ENCODE measurements at places on chromosomes 5 and 9. TPM values are rescaled to one million over a fixed set of nuclear protein-coding genes. Genes with fewer than 3 reads are reported as not detected.
A peak's percentile ranks its signal among the peaks of the same experiment; 100 is the strongest.

- no peak for DNase-seq
Measured at GRCh38 chr5:120298981-120299380, 165.1 kb upstream of the PRR16 start.

DNA sequence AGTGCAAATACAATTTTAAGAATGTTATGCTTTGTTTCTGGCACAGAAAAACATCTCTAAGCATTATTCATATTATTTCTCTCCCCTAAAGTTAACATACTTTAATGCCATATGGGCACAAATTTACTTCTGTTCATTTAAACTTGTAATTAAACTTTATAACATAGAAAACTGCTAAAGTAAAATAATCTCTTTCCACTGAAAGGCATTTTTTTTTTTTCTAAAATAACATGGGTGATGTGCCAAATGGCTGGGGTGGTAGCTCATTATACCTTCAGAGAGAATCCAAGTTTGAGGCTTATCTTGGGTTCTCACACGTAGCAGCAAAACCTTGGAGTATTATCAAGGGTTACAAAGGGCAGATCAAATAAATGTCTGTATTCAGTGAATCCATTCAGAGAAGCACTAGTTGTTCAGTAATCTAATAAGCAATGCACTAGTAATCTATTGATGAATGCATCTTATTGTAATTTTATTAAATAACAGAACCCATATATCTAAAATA, 257.6 kb upstream of the POU5F2 start:
- no peak for DNase-seq

DNA sequence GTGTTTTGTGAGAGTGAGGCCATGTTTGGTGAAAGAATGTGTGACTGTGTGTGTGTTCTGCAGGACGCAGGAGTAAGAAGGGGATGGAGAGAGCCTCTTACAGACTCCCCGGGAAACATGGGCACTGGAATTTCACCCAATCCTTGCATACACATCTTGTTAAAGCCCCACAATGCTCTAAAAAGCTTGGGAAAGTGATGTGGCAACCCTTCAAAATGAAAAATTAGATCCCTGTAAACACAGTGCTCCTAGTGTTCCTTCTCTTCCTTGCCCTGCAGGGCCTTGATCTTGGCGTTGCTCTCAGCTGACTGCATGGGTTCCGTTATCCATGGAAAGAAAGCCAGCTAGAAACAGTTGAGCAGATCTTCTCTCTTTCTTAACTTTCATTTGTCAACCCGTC, 701.7 kb downstream of the SEMA5A start:
- no peak for DNase-seq

DNA sequence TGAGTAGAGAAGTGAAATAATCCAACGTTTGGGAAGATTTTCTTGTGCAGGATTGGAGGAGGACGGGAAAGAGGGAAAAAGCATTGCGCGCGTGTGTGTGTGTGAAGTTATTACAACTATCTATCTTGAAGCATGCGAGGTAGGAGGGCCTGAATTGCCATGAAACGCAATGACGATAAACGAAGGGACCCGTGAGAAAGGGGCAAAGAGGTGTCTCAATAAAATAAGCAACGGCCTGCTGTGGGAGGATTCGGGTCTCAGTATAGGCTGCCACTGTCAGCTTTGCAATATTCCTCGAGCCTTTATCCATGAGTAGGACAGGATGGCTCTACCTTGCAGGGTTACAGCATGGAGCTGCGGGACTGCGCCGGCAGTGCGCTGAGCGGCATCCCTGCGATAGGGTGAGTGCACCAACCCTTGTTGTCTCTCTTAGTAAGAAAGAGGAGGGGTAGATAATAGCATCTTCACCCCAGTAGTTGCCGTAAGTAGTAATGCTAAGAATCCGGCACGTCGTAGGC, 631 bp upstream of the RCL1 start:
- no peak for DNase-seq

- DNase-seq: no peak
Measured at GRCh38 chr9:35366627-35367026, 123.3 kb upstream of the RUSC2 start.

DNA sequence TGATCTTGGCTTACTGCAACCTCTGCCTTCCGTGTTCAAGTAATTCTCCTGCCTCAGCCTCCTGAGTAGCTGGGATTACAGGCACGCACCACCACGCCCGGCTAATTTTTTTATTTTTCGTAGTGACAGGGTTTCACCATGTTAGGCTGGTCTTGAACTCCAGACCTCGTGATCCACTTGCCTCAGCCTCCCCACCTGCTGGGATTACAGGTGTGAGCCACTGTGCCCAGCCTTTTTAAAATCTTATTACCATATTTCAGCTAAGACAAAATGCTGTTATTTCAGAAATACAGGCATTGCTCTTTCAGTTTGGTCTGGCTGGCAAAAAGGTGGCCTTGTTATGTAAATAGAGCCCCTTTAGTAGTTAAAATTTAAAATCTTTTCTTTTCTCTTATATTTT, 46.9 kb upstream of the GLDC start:
- DNase-seq: no peak

- DNase-seq: peak; percentile 42
Measured at GRCh38 chr5:103582364-103582763, 19.8 kb upstream of the NUDT12 start.

GRCh38 chr5:175195698-175196656, 248.0 kb downstream of the DRD1 start:
- no peak for DNase-seq

GRCh38 chr5:123718238-123718637, 206.3 kb downstream of the CSNK1G3 start:
- DNase-seq: peak; percentile 43

DNA sequence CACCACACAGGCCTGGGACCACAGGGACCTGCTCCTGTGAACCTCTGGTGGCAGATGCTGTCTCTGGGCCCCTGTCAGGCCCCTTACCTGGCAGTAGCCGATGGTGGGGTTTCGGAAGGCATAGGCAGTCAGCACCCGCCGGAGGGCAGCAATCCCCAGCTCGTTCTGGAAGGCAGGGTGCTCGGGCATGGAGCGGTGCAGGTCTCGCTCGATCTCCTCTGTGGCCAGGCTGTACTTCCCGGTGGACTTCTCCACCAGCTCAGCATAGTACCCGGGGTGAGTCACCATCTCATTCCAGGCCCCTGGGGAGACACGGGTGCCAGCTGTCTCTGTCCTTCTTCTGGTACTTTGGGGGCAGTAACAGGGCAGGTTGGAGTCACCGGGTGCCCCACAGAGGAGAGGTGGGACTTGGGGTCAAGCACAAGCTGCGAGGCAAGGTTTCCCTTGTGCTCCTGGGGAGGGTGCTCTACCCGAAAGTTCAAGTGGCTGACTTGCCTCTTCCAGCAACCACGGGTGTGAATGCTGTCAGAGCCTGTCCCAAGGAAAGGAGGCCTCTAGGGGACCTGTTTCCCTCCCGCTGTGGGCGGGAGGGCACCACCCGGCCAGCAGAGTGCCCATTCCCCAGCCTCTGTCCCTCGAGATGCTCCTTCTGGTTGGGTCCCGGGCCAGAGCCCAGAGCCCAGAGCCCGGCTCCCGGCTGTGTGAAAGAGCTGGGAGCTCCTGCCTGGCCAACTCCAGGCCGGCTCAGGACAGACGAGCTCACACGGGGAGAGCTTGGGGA, 19.8 kb upstream of the MRNIP start:
- DNase-seq: no peak

NIPAL4 gene
- not detected for polyA plus RNA-seq

GLIPR2 gene
- 39.4 TPM for polyA plus RNA-seq

CMYA5 gene
- 10.7 TPM for polyA plus RNA-seq

Data from right lung (tissue), 10 donors.